Right lobe of liver (tissue), 6 donors: ENCODE measurements at places on chromosomes 6 and 20.

- no peak for DNase-seq
Measured at GRCh38 chr6:38796006-38796405, 80.9 kb downstream of the DNAH8 start.

- DNase-seq = no peak
Measured at GRCh38 chr6:6177754-6178153, 142.7 kb downstream of the F13A1 start.

GRCh38 chr20:14375416-14375985 is 38.1 kb upstream of the FLRT3 start:
- no peak for DNase-seq

- DNase-seq = no peak
Measured at GRCh38 chr20:36181934-36182603, 27.5 kb downstream of the EPB41L1 start.

DNA sequence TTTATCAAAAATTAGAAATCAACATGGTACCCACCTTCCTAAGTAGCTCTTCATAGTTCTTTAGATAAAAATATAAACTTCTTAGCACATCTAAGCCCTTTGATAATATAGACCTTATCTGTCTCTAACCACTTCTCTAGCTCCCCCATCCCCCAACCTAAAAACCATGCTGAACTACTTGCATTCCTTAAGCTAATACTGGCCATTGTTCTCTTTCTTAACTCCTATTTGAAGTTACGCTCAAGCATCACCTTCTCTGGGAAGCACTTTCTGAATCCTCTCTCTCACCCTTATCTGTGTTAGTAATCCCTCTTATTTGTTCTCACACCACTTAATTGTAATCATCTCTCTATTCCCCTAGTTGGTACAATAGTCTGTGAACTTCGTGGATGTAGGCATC is 153.0 kb downstream of the PHF3 start:
- DNase-seq = no peak
